ENCODE measurements at places on chromosomes 11 and 22.

GRCh38 chr11:1826552-1827094 is 8.2 kb upstream of the SYT8 start:
- no peak for DNase-seq

DNA sequence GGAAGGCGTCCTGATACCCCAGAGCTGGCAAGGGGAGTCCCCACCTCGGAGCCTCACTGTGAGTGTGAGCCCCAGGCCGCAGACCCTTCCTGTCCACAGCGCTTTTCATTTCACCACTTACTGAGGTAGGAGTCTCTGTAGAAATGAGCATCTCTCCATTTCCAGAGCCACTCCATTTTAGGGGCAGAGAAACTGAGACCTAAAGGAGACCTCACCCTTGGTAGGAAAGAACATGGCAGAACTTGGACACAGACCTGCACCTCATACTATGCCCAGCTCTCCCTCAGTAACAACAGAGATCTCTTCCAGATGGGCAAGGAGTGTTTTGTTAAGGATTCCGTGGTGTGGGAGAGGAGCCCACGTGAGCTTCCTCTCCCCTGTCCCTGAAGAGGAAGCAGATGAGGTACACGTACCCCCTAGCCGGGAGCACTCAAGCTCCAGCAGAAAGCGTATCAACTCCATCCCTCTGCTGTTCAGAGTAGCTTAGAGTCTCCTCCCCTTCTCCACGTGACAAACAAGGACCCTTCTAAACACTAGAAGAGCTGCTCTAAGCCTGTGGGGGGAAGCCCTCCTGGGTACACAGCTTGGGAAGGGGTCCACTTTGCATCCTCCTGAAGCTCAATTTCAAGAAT is 532 bp upstream of the VSIG2 start:
- no peak for DNase-seq

- DNase-seq: no peak
These were observed 251.3 kb upstream of the PLET1 start for GRCh38 chr11:112511911-112512310.

- DNase-seq: no peak
These were observed 38.0 kb upstream of the CDON start for GRCh38 chr11:126100716-126101115.

- no peak for DNase-seq
These were observed 69.1 kb upstream of the PPARA start for GRCh38 chr22:46081036-46081830.

GRCh38 chr22:24845041-24845898 is 39.3 kb downstream of the SGSM1 start:
- no peak for DNase-seq

- DNase-seq: no peak
These were observed 58.6 kb upstream of the CCT8L2 start for GRCh38 chr22:16651217-16651616.

DNA sequence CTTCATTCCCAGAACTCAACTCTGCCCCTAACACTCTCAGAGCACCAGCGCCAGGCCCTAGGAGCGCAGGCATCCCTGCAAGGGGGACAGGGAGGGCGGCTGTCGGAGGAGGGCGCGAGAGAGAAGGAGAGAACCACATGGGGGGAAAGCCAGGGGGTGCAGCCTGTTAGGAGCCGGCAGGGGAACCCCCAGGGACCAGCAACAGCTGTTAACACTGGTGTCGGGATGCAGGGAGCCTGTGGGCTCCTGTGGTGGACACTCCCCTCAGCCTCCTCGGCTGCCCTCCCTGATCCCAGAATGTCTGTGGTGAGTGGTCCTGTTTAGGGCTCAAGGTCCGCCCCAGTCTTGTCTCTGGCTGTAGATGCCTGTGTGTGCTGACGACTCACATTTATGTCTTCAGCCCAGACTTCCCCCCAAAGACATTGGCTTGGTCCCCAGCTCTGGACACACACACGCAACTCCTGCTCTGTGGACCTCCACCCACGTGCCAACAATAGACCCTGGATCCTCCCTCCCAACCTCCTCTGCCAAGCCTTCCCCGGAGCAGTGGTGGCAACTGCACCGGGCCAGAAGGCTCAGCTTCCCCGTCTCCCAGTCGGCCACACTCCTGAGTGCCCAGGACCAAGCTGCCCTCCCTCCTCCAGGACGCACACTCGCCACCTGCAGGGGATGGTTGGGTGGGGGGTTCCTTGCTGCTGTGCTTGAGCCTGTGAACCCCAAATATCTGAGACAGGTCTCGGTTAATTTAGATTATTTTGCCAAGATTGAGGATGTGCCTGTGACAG is 817 bp upstream of the IFITM5 start:
- DNase-seq: no peak

All from B cell (primary cell).